B cell (primary cell): ENCODE measurements at places on chromosomes 1 and 21. TPM values are rescaled to one million over a fixed set of nuclear protein-coding genes. Genes with fewer than 3 reads are reported as not detected.

The FMO3 gene
- not detected in 2 replicates for total RNA-seq

The GRIK3 gene
- total RNA-seq: 1.3 and 1.5 TPM in 2 replicates

The GBP5 gene
- total RNA-seq: 24.6 and 25.2 TPM in 2 replicates

The ARID4B gene
- total RNA-seq: 101 and 110 TPM in 2 replicates

The VHLL gene
- total RNA-seq: 0.49 TPM in 1 of 2 replicates, not detected in the other

The TMPRSS15 gene
- total RNA-seq: not detected in 2 replicates

The LEMD1 gene
- 0.57 TPM in 1 of 2 replicates, not detected in the other for total RNA-seq

The IGSF21 gene
- total RNA-seq: not detected in 2 replicates

The GFI1 gene
- 0.68 and 1.2 TPM in 2 replicates for total RNA-seq

The SERINC2 gene
- 0.32 and 1.4 TPM in 2 replicates for total RNA-seq

The CD247 gene
- 2.5 and 5.2 TPM in 2 replicates for total RNA-seq

The GPBP1L1 gene
- total RNA-seq: 137 and 167 TPM in 2 replicates

The SV2A gene
- 0.07 and 0.10 TPM in 2 replicates for total RNA-seq
